ENCODE measurements at places on chromosomes 5 and 9.
A peak's percentile ranks its signal among the peaks of the same experiment; 100 is the strongest.

GRCh38 chr9:136532799-136533774 is 12.8 kb downstream of the NOTCH1 start:
- no peak for DNase-seq

- DNase-seq: peak; percentile 31
Measured at GRCh38 chr9:16652582-16652981, 217.9 kb downstream of the BNC2 start.

- peak; percentile 73 for DNase-seq
Measured at GRCh38 chr5:154278186-154278585, 87.7 kb downstream of the GALNT10 start.

GRCh38 chr5:150043657-150044328 is 42.6 kb downstream of the CSF1R start:
- no peak for DNase-seq

GRCh38 chr9:70125621-70126263 is 82.1 kb downstream of the MAMDC2 start:
- no peak for DNase-seq

DNA sequence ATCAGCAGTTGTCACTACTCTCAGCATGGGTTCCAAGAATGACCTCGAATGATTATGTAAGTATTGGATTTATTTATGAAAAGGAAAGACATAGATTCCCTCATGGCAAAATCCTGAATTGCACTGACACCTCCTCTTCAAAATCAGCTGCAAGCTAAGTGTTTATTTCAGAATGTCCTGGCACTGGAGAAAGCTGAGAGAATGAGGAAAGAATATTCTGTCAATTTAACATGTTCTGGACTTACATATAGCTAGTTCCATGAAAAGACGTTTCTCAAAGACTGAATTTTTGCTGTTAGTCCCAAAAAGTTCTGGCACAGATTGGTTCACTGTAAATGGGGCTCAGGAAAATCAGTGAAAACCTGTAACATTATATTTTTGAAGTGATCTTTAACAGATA is 120.3 kb downstream of the NREP start:
- no peak for DNase-seq

All from EH (cell line).